ENCODE measurements at places on chromosomes 3 and 15. TPM values are rescaled to one million over a fixed set of nuclear protein-coding genes. Genes with fewer than 3 reads are reported as not detected.

Gene IL17RB
- not detected for total RNA-seq

Gene MST1R
- 0.30 TPM for total RNA-seq

Gene FGD5
- total RNA-seq: 0.59 TPM

Gene NEK11
- total RNA-seq: 6.0 TPM

Gene LRRC15
- 2.2 TPM for total RNA-seq

Gene IQSEC1
- total RNA-seq: 19.0 TPM

Gene OXTR
- 31.7 TPM for total RNA-seq

Gene ITIH1
- total RNA-seq: not detected

Gene GOLGA8H
- not detected for total RNA-seq

Gene COLQ
- 0.23 TPM for total RNA-seq

Gene HOMER2
- total RNA-seq: 3.9 TPM

Gene CELSR3
- total RNA-seq: 0.89 TPM

Gene ZMAT3
- total RNA-seq: 78.9 TPM

Gene ILDR1
- total RNA-seq: not detected

Gene TNFAIP8L3
- total RNA-seq: 6.6 TPM

Gene SLC2A2
- total RNA-seq: not detected

Gene NPAP1
- not detected for total RNA-seq

Gene IL17RD
- 3.0 TPM for total RNA-seq

Gene ANKUB1
- total RNA-seq: not detected

Gene ATP13A5
- total RNA-seq: not detected

Gene ZNF80
- not detected for total RNA-seq

Gene MKRN3
- not detected for total RNA-seq
